ENCODE measurements at places on chromosomes 1 and 21.

GRCh38 chr1:209012443-209013196 is 570.9 kb upstream of the CAMK1G start:
- DNase-seq, result no peak

DNA sequence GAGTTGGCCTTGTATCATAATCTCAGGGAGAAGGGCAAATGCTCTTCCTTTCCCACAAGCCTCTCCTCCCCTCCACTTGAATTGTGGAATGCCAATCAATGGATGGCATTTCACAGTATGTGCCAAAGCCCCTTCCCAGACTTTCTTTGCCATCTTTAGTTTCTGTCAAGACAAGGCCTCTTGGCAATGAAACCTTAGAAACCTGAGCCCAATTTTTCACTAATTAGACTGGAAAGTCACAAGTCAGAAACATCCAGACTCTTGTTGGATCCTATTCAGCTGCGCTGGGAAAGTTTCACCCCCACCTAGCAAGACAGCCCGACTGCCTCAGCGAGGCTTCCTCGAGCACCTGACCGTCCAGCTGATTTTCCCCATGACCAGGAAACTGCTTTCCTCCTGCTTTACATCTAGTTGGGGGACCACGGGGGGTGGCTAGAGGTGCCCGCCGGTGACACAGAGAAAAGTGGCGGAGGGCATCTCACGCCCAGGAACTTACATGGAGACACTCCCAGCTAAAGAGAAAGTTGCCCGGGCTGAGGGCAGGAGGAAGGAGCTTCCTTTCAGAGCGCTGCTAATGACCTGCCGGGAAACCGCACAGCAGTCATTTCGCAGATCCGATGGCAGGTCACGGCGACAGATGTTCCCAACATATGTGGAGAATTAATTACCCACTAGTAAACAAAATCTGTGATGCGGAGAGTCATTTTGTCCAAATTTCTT is 302.6 kb upstream of the RRP15 start:
- no peak for DNase-seq

- DNase-seq, result no peak
Observed at GRCh38 chr1:186848509-186849130, 19.9 kb downstream of the PLA2G4A start.

DNA sequence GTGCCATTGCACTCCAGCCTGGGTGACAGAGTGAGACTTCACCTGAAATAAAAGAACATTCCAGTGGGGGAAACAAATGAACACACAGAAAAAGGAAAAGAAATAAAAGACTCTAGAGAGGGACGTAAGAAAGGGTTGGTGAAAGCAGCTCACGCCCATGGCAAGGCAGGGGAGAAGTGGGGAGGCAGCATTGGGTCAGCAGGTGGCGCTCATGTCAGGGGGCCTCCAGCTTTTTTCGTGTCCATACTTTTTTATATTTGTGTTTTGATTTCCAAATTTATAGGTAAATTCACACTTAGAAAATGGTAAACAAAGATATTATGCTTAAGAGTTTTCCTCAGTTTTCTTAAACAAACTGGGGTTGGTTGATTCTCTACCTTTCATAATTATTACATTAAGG is 45.5 kb downstream of the VPS13D start:
- no peak for DNase-seq

DNA sequence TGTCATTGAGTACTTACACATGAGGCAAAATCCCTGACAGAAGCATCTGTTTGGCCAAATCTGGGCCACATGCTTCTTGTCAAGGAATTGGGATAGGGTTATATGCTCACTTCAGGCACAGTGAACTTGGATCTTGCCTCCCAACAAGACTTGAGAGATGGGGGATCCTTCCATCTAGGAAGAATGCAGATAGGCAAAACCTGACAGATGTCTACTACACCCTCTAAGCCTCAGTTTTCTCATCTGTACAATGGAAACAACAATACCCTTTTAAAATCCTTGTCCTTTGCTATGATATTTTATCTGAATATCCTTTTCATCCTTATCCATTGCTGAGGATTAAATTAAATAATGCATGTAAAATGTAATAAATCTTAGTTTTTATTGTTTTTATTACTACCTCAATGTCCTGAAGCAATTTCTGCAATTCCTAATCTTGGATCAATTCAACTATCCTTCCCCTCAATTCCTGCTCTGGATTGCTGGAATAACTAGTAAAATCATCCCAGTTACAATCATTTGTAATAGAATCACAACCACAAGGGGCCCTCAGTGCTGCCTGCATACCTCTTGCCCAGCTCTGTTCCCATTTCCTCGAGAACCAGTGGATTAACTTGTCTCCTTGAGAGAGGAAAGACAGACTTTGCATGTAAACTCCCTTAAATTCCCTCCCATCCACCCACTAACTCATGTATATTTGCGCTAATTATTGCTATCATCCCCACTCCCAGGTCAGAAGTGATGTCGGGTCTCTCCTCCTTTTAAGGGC is 8.1 kb upstream of the XPR1 start:
- DNase-seq, result no peak

DNA sequence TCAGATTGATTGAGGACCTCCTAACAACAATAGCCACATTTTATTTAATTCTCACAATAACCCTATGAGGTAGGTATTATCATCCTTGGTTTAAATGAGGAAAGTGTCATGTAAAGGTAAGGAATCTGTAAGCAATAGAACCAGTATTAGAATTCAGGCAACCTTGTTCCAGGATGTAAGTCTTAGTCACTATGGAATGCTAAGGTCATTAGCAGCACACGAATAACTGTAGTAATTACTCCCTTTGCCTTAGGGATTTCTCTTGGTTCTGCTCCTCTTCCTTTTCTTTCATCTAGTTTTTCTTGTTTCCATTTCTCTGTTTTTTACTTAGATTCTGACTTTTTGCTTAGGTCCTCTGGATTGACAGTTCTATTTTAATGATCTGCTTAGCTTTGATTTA is 23.1 kb upstream of the ATP6V1G3 start:
- DNase-seq, result no peak

- DNase-seq, result no peak
Observed at GRCh38 chr1:77350012-77350770, 68.4 kb downstream of the AK5 start.

- no peak for DNase-seq
Observed at GRCh38 chr1:38418195-38419030, 371.8 kb upstream of the POU3F1 start.

GRCh38 chr1:59415881-59416280 is 119.0 kb downstream of the FGGY start:
- DNase-seq, result no peak

- no peak for DNase-seq
Observed at GRCh38 chr21:38256599-38257302, at the start of gene KCNJ15. KCNJ15 (plus strand) TSS chr21:38256991; CDS start chr21:38299262, 42,271 bp downstream.

DNA sequence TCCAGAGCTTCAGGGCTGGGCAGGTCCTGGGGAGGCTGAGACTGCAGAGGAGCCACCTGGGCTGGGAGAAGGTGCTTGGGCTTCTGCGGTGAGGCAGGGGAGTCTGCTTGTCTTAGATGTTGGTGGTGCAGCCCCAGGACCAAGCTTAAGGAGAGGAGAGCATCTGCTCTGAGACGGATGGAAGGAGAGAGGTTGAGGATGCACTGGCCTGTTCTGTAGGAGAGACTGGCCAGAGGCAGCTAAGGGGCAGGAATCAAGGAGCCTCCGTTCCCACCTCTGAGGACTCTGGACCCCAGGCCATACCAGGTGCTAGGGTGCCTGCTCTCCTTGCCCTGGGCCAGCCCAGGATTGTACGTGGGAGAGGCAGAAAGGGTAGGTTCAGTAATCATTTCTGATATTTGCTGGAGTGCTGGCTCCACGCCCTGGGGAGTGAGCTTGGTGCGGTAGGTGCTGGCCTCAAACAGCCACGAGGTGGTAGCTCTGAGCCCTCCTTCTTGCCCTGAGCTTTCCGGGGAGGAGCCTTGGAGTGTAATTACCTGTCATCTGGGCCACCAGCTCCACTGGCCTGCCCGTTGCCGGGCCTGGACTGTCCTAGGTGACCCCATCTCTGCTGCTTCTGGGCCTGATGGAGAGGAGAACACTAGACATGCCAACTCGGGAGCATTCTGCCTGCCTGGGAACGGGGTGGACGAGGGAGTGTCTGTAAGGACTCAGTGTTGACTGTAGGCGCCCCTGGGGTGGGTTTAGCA is 9.3 kb downstream of the MYBPH start:
- DNase-seq, result no peak

DNA sequence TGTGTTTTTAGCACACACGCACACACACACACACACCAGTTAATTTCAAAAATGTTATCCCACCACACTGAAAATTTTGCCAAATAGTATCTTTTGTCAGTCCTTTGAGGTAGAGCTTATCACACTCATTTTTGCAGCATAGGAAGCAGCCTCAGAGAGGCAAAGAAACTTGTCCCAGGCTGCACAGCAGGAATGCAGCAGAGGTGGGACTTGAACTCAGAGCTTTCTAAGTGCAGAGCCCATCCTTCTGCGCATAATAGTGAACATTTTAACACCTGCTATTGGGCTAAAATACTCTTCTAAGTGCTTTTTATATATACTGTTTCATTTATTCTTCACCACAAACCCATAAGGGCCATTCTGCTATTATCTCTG is 15.0 kb downstream of the FHAD1 start:
- no peak for DNase-seq

DNA sequence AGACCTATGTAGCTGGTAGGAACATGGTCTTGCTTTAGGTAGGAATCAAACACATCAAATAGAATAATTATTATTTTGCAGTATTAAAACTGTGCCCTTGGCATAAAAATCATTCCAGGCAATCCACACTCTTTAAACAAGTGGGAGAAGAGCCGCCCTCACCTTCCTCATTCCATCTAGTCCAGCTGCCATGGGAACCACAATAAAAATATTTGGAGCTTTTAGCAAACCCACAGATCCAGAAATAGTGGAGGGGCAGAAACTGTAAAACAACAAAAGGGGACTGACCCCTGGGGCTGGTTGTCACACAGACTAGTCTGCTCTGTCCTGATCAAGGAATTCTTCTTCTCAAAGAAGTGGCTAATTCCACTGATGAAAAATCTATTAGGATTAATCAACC is 61.6 kb downstream of the PTPRC start:
- DNase-seq, result no peak

- DNase-seq, result no peak
Observed at GRCh38 chr1:210490781-210491180, 162.1 kb downstream of the HHAT start.

GRCh38 chr1:204692841-204693356 is 7.4 kb upstream of the LRRN2 start:
- no peak for DNase-seq

DNA sequence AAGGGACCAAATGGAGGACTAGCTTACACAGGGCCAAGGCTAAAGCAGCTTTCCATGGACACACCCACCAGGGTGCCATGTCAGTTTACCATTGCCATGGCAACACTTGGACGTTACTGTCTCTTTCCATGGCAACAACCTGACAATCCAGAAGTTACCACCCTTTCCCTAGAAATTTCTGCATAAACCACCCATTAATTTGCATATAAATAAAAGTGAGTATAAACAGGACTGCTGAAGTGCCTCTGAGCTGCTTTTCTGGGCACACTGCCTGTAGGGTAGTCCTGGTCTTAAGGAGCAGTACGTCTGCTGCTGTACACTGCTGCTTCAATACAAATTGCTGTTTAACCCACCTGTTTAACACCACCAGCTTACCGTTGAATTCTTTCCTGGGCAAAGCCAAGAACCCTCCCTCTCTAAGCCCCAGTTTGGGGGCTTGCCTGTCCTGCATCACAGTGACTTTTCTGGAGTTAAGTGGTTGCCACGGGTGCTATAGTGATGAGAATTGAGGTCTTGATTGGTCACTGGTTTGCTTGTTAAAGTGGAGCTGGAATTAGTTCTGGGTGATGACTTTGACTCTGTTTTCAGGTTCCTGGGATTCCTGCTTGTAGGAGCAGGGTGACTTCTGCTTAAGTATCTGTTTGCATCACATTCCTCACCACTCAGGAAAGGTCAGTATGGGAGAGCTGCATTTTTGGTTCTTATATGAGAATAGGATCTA is 83.2 kb downstream of the CLDN17 start:
- no peak for DNase-seq

DNA sequence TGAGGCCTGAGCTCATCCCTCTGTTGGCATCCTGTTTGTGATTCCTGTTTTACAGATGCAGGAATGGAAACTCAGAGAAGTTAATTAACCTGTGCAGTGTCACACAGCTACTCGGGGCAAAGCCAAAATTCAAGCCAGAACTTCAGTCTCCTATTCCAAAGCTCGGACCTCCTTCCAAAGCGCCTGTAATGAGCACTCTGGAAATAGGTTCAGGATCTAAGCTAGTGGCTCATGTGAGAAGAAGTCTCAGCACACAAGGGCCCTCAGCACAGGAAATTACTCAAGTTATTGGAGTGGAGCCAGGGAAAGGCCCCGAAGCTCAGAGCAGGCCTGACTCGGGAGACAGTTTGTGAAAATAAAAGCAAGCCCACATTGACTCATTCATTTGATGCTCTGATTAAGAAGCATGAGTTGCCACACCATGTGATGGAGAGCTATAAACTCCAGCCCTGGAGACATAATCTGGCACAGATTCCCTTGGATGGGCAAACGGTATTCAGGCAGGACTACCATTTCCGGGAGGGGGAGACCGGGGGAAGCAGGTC is 50.6 kb upstream of the LYST start:
- peak; percentile 36 for DNase-seq

- no peak for DNase-seq
Observed at GRCh38 chr1:61190618-61191432, 108.5 kb downstream of the NFIA start.

DNA sequence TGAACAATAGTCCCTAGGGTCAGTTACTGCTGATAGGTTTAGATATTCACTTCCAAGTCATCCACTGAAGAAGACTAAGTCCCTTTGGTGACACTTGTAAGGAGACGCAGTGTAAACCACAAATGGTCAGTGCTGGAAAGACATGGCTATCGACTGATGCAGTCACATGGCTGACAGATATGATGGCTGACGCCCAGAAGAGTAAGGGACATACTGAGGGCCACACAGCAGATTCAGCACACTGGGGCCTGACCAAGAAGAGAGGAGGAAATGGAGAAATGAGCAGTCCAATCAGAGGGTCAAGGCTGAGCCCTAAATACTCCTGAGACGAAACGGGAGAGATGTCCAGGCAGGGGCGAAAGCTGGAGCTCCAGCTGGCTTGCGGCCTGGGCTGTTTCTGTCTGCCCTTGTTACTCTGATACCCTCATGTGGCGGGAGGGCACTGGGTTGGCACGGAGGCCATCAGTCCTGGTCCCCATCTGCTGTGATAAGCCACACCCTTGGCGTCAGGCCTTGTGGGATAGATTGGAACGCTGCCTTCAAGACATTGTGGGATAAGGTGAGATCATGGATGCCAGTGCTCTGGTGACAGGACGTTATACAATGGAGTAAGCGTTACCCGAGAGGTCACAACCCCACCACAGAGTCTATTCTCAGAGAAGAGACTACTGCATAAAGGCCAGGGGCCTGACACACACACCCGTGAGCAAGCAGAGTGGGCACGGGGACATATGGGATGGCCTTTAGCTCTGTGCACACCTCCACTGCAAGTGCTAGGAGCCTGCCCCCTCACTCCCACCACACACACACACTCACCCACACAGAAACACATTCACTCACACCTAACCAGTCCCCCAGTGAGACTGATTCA is 158.4 kb downstream of the TRABD2B start:
- DNase-seq, result no peak

- no peak for DNase-seq
Observed at GRCh38 chr1:149936992-149937705, 470 bp upstream of the MTMR11 start.
